Fibroblast of villous mesenchyme (primary cell): ENCODE measurements at places on chromosomes 7 and 10.
A peak's percentile ranks its signal among the peaks of the same experiment; 100 is the strongest.

- DNase-seq, result no peak
Observed at GRCh38 chr10:86685416-86685815, 17.1 kb downstream of the LDB3 start.

- DNase-seq, result no peak
Observed at GRCh38 chr10:123648595-123648994, 17.6 kb upstream of the GPR26 start.

- DNase-seq, result no peak
Observed at GRCh38 chr10:73163096-73163495, 4.7 kb downstream of the ECD start.

DNA sequence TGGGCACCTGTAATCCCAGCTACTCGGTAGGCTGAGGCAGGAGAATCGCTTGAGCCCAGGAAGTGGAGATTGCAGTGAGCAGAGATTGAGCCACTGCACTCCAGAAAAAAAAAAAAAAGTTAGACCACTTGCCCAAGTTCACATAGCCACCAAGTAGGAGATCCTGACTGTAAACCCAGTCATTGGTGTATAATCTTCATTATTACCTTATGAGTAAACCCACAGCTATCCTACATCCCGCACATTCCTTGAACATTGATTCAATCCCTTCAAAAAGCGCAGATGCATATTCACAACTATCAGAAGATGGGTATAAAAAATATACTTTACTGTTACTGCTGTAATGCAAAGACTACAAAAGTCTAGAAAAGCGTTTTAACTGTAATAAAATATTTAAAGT is 512.9 kb downstream of the SUGCT start:
- no peak for DNase-seq

- DNase-seq, result no peak
Observed at GRCh38 chr7:29858191-29858951, 52.1 kb downstream of the WIPF3 start.

DNA sequence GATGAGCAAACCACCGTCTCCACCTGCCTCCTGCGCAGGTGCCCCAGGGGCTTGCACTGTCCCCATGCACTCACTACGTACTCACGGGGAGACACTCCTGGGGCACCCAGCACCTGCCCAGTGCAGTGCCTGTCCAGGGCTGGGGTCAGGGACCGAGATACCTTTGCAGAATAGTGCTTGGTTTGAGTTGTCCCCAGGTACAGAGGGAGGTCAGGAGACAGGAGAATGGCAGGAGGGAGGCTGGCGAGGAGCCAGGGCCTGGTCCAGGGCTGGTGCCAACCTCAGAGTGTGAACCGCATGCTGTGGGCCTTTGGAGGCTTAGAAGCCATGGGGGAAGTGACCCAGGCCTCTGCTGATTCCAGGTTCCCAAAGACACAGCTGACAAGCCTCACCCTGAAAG is 110.1 kb upstream of the GPR26 start:
- no peak for DNase-seq

- peak; percentile 84 for DNase-seq
Observed at GRCh38 chr7:17680026-17680425, 260.3 kb downstream of the SNX13 start.

- no peak for DNase-seq
Observed at GRCh38 chr7:12839508-12840153, 152.2 kb downstream of the ARL4A start.
